ENCODE measurements at places on chromosomes 12 and 14. TPM values are rescaled to one million over a fixed set of nuclear protein-coding genes. Genes with fewer than 3 reads are reported as not detected.

- H3K36me3 ChIP-seq = no peaks in the 10 kb centered on the region
- no peak overlapping the region for H3K4me3 ChIP-seq
- DNase-seq = no peak
- H3K27ac ChIP-seq = no peak overlapping the region
- peaks cover 15% of the 10 kb centered on the region for H3K27me3 ChIP-seq
These were observed 21.4 kb downstream of the BCL2L14 start for GRCh38 chr12:12091977-12092663.

GRCh38 chr12:111185889-111186227 is 183.0 kb downstream of the PHETA1 start:
- no peaks in the 10 kb centered on the region for H3K36me3 ChIP-seq
- H3K4me3 ChIP-seq = no peak overlapping the region
- H3K4me1 ChIP-seq = no peaks in the 10 kb centered on the region
- peaks cover 22% of the 10 kb centered on the region for H3K27me3 ChIP-seq

- H3K4me1 ChIP-seq = peaks cover 44% of the 10 kb centered on the region
- peak overlapping the region; percentile 94 for H3K27ac ChIP-seq
- no peaks in the 10 kb centered on the region for H3K27me3 ChIP-seq
- no peaks in the 10 kb centered on the region for H3K36me3 ChIP-seq
These were observed 19.1 kb downstream of the TPCN1 start for GRCh38 chr12:113240395-113240794.

Gene ATN1
- polyA plus RNA-seq = 4.8 TPM

All from keratinocyte (primary cell).